ENCODE measurements at places on chromosomes 11 and 22.
A peak's percentile ranks its signal among the peaks of the same experiment; 100 is the strongest.

DNA sequence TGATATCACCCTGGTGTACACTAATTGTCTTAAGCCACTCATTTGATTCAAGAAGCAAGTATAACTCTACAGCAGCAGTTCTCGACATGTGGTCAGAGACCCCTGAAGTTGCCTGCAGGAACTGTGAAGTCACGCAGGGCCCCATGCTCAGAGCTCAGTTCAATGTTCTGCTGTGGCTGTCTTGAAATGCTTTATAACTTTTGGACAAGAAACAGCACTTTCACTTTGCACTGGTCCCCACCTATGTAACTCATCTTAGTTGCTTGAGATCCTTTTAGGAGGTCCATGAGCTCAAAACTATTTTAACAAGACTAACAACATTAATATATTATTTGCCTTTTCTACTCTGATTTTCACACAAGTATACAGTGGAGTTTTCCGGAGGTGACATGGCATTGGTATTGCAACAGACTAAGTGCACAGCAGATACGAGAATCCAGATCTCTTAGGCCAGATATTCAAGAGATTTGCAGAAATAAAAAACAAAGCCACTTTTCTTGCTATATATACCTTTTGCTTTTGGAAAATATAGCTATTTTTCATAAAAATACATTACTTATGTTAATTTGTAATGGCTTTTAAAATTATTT is 64.8 kb downstream of the PRR5L start:
- no peak for DNase-seq

DNA sequence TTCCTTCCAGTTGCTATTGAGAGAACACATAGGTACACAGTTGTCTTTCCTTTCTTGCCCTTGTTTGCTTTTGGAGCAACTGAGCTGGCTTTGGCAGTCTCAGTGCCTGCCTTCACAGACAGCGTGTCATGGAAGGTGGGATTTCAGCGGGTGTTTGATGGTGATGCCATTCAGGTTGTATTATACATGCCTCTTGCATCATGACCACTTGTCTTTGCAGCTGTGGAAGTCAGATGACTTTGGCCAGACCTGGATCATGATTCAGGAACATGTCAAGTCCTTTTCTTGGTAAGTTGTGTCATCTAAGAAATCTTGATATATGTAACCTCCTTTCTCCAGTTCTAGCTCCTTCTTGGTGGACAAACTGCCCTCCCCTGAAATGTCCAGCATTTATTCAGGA is 37.1 kb upstream of the SORL1-AS1 start:
- DNase-seq = no peak

- no peak for DNase-seq
These were observed 96.9 kb downstream of the ATXN10 start for GRCh38 chr22:45768490-45768889.

GRCh38 chr11:45771566-45772448 is 33.1 kb upstream of the SLC35C1 start:
- DNase-seq = peak; percentile 78

DNA sequence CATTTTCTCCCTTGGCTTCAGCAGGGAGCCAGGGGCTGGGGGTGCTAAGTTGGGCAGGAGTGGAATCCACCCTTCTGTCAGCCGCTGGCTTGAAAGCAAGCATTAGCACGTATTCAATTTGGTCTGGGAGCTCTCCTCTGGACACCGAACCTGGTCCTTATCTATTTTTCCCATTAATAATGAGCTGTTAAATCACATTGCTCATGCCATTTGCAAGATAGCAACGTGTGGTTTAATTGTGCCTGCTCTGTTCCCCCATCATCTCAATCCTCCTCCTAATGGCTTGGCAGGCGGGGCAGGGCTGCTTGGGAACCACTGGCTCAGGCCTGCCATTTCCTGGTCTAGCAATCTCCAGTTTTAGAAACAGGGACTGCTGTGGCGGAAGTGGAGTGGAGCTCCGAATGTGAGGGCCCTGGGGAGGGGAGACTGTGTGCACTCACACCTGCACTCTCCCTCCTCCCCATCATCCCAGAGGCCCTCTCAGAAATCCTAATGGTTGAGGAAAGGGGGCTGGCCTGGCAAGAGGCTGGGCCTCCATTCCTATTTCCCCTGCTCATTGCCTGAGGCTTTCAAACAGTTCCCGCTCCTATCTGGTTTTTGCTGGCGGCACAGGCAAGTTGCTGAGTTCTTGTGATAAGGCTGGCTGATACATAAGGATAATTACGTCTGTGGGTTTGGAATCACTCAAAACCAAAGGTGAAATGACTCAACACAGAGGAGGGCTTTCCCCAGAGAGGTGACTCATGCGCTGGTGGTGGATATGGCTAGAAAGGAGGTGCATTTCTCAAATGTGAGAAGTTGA is 201.2 kb upstream of the E2F8 start:
- DNase-seq = no peak

GRCh38 chr11:16669799-16670415 is 68.5 kb upstream of the C11orf58 start:
- no peak for DNase-seq

GRCh38 chr22:30809086-30809485 is 114.4 kb downstream of the OSBP2 start:
- no peak for DNase-seq

GRCh38 chr11:19326499-19326898 is 85.8 kb upstream of the E2F8 start:
- DNase-seq = no peak

DNA sequence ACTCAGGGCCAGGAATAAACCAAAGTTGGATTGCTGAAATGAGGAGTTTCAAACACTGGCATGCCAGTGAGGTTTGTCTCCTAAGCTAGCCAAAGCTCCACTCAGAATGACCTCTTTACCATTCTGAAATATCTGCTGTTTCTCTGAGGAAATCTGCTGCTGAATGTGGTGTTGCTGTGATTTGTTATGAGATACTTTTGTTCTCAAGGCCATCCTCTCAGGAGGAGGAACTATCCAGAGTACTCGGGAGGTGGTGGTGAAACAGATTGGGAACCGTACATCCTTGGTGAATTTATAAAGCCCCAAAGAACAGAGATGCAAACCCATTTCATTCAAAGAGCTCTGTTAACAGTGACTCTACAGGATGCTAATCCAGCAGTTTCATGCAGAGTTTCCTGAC is 50.5 kb downstream of the BDNF start:
- DNase-seq = no peak

- DNase-seq = no peak
These were observed 5.5 kb downstream of the CST6 start for GRCh38 chr11:66017321-66017720.

DNA sequence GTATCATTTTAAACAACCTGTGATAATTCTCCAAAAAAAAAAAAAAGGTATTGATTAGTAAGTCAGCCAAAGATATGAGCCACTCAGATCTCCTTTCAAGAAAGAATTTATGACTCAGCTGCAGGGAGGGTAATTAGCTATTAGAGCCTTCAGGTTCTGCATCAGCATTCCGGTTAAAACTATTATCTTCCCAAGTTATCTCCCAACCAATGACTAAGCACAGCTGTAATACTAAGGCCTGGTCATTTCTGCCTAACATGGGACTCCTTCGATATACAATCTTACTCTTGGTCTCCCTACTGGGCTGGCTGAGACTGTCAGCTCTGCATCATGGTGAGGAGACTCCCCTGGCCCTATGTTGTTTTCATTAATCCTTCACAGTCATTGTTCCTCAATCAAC is 60.4 kb downstream of the SBF2 start:
- DNase-seq = no peak

- no peak for DNase-seq
These were observed 88.3 kb downstream of the LUZP2 start for GRCh38 chr11:24585192-24585591.

DNA sequence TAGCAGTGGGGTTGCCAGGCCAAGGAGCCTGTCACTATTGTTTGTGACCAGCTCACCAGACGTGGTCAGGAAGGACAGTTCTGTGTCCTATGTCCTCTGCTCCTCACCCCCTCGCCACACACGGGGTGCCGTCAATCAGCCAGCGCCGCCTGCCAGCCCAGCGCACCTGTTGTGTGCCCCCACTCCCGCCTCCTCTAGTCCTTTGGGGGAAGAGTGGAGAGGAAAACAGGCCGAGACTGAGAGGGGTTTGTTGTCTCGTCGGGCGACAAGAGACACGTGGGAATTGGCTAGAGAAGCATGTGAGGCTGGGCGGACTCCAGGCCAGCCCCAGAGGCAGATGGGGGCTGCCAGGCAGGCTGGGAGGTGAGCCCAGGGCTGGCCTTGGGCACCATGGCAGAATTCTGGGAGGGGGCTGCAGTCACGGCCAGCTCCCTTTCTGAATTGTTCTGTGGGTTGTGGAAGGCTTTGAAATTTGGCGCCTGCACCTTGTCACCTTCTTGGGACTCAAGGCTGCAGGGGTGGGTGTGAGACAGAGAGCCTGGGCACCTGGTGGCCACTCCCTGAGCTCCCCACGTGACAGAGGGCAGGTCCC is 3.1 kb upstream of the KCNQ1OT1 start:
- DNase-seq = no peak

- DNase-seq = no peak
These were observed 163.6 kb upstream of the ISX start for GRCh38 chr22:34902335-34902734.

- no peak for DNase-seq
These were observed 21.1 kb upstream of the TMPRSS13 start for GRCh38 chr11:117950301-117950700.

DNA sequence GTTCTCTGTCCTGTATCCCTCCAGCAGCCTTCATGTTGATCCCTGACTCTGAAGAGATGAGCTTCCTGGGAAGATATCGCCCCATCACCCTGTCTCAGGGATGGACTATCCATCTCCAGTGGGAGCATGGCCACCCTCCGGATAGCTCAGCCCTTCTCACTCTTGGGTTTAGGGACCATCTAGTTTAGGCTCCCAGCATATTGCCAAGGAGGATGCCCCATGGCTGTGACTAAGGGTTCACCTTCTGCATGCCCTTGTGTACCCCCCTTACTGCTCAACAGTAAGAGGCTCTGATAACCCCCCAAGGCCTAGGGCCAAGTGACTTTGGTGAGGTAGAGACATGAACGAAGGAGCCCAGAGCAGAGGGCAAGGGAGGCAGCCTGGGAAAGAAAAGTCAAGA is 1.3 kb downstream of the TMPRSS13 start:
- no peak for DNase-seq

GRCh38 chr11:119427279-119427678 is 4.3 kb upstream of the THY1 start:
- no peak for DNase-seq

DNA sequence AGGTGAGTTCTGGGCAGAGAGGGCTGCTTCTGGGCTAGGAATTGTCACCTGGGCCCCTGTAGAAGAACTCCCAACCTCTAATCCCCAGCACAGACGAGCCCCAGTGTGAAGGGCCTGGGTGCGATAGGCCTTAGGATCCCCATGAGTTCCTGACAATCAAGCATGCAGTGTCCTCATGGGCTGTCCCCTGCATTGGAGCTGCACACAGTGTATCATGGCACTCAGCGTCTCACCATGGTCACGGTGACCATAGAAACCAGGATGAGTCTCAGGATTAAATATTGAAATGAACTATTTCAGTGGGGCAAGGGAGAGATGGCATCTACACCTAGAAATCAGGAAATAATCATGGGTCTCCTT is 292 bp downstream of the SCGB2A1 start:
- no peak for DNase-seq

DNA sequence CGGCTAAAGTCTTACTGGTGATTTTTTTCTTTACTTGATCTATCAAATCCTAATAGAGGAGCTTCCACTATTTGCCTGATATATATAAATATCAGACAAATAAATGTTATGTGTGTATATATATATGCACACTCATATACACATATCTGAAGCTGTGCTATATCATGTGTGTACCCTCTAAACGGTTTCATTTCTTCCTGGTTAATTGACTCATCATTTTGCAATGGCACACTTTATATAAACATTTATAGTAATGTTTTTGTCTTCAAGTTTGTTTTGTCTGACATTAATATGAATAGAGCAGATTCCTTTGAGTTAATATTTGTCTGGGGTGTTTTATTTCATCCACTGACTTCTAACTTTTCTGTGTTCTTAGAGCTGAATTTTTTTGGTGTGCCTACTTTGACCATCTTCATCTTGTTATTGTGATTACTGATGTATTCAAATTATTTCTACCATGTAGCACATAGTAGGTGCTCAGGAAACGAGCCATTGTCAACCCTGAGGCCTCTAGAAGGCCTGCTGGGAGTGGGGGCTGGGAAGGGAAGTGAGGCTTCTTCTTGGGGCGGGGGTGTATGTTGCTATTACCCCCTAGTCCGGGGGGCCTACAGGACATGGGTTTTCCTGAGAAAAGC is 82.6 kb downstream of the LRRC32 start:
- DNase-seq = no peak

- DNase-seq = no peak
These were observed 393.5 kb downstream of the MN1 start for GRCh38 chr22:27408068-27408467.

DNA sequence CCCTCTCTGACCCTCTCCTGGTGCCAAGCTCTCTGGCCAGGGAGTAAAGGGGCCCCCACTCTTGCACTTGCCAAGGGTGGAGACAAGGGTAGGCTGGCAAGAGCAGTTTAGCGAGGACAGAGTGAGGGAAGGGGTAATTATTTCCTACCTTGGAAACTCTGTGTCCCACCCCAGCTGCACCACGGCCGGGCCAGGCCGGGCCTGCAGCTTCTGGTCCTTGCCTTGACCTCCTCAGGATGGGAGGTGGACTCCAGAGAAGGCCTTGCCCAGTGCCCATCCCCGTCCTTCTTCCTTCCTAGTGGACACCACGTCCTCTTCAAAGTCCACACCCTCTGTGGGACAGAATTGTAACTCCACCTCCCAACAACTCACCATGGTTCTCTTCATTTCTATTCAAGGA is 18.4 kb upstream of the OSBPL5 start:
- DNase-seq = no peak

DNA sequence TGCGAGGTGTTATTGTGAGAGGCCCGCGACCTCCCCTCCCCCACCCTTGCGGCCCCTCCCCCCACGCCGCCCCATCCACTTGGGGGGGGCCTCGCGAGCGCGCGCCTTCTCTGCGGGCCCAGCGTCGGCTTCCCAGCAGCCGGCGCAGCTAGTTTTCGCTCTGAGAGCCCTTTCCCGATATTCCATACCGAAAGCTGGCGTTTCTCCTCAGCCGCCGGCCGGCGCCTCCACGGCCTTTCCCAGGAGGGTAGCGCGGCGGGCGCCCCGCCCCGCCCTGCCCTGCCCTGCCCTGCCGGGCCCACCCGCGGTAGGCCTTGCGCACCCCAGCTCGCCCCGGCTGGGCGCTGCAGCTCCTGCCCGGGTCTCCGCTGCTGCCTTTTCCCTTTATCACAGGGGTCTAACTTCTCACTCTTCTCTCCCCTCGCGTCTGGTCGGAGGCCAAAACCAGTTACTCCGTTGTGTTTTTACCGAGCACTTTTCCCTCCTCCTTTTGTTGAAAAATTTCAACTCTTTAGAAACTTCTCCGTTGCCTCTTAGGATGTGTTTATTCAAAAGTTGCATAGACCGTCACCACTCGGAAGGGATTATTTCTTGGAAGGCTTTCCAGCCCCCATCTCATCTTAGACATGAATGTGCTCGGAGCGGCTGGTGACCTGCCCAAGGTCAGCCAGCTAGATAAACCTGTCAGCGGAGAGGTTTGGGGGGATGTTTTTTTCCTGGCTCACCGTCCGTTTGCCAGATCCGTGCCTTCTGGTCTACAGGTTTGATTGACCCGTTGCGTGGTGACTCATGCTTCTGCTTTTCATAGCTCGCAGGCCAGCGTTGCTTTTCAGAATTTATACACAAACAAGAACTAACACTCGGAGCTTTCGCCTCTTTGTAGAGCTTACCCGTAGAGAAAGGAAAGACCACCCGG is 648 bp downstream of the PAFAH1B2 start:
- DNase-seq = peak; percentile 32
